Progenitor cell of endocrine pancreas (in vitro differentiated cells): ENCODE measurements at places on chromosomes 11 and 22. TPM values are rescaled to one million over a fixed set of nuclear protein-coding genes. Genes with fewer than 3 reads are reported as not detected.
A peak's percentile ranks its signal among the peaks of the same experiment; 100 is the strongest.

DNA sequence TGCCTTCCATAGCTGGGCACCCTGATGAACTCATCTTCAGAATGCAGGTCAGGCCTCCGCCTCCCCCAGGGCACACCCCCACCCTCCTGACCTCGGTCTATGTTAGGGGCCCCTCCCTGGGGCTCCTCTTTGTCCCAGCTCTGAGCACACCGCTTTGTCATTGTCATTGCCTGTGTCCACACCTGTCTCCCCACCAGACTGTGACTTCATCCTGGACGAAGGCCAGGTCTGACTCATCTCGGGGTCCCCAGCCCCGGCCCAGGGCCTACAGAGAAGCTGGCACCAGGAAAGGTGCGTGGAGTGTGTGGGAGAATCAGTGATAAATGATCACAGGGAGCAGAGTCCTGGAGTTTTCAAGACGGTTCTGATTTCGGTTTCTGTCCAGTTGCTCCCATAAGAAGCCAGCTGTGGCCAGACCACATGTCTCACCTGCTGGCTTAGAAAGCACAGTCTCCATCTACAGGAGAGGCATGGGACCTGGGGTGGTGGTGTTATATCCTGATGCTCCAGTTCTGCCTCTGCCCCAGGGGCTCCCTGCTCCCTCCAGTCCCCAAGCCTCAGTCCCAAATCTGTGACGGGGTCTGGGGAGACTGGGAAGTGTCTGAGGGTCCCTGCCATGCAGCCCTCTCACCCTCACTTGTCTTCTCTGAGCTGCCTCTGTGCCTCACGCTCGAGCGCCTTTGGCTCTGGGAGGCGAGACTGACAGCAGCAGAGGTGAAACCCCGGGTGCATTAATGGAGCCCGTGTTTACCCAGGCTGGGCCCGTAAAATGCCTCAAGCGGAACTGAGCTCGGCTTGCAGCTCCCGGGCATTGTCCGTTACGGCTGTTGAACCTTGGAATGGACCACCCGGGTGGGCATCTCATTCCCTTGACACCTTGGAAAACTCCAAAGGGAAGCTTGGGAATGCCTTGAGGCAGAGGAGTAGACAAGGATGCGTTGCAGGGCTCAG is 85.5 kb upstream of the WNT11 start:
- DNase-seq, result no peak
- no peaks in the 10 kb centered on the region for H3K36me3 ChIP-seq
- no peak overlapping the region for H3K4me3 ChIP-seq
- no peaks in the 10 kb centered on the region for H3K4me1 ChIP-seq

GRCh38 chr11:12824281-12825041 is 150.2 kb downstream of the TEAD1 start:
- H3K36me3 ChIP-seq, result peaks cover 2% of the 10 kb centered on the region
- DNase-seq, result no peak
- peak overlapping the region; percentile 94 for H3K27ac ChIP-seq
- peak overlapping the region; percentile 16 for H3K4me3 ChIP-seq
- peaks cover 57% of the 10 kb centered on the region for H3K4me1 ChIP-seq

- H3K27ac ChIP-seq, result no peak overlapping the region
- H3K36me3 ChIP-seq, result no peaks in the 10 kb centered on the region
- peak overlapping the region; percentile 47 for H3K4me3 ChIP-seq
- DNase-seq, result peak; percentile 87
These were observed 89.8 kb downstream of the RPS6KA4 start for GRCh38 chr11:64448599-64449380.

The FOLR2 gene
- total RNA-seq, result not detected in 2 replicates
